ENCODE measurements at places on chromosomes 5 and 9. TPM values are rescaled to one million over a fixed set of nuclear protein-coding genes. Genes with fewer than 3 reads are reported as not detected.

The LCN1 gene
- not detected for polyA plus RNA-seq

DNA sequence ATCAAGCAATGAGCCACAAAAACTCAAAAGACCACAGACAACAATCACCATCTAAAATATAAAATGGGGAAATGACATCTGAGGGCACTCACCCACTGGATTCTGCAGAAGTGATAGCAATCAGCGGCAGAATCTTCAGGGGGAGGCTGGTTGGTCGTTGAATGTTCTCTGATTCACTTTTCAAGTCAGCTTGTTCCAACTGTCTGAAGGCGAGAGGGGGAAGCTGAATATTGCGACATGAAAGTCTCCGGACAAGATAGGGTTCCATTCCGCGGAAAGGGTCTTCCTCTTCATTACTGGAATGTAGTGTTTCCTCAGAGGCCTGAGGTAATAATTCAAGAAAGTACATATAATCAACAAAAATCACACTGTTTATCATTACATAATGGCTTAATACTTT lies 94.9 kb upstream of the PDE4D start:
- H3K4me1 ChIP-seq = no peaks in the 10 kb centered on the region
- H3K36me3 ChIP-seq = no peaks in the 10 kb centered on the region
- no peak overlapping the region for H3K27ac ChIP-seq
- H3K27me3 ChIP-seq = no peaks in the 10 kb centered on the region
- DNase-seq = no peak

DNA sequence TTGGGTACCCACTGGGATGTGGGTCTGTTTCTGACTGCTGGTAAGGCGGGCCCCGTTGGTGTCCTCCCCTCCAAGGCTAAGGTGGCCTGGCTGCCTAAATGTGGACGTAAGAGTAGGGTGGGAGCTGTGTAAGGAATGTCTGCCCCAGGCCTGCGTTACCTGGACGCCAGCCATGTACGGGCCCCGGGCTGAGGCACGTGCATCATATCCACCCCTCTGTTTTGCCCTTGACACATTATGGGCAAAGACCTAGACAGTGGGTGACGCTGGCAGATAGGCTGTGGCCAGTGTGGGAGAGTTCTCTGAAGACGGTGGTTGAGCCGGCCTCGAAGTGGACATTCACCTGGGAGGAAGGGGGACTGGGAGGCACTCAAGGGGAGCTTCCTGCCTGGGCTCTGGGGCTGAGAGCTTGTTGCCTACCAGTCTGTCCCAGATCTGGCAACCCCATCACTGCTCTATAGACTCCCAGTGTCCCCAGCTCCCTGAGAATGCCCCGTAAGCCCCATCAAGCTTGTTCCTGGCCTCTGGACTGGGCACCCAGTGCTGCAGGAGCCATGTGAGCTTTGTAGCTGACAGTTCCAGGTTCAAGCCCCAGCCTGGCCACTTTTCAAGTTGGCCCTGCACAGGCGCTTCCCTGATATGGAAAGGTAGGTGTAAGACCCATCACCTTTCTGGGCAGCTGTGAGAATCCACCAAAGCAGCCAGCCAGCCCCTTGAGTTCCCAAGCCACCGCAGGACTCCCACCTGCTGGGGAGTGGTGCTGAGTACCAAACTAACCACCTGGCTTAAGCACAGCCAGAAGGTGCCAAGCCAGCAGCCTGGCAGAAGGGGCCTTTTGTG lies 3.2 kb upstream of the PRR7 start:
- H3K27ac ChIP-seq = no peak overlapping the region
- H3K4me1 ChIP-seq = peaks cover 32% of the 10 kb centered on the region
- peaks cover 12% of the 10 kb centered on the region for H3K27me3 ChIP-seq
- no peak overlapping the region for H3K4me3 ChIP-seq

DNA sequence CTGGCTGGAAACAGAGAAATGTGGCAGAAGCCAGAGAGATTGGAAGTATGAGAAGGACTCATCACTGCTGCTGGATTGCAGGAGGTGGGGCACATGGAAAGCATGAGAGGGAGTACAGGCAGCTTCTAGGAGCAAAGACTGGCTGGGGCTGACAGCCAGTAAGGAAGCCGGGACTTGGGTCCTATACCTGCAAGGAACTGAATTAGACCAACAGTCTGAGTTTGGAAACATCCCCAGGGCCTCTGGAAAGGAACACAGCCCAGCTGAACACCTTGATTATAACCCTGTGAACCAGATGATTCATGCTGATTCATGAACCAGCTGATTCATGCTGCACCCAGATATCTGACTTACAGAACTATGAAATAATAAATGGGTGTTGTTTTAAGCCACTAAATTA lies 93.4 kb downstream of the OSTF1 start:
- H3K36me3 ChIP-seq = peaks cover 5% of the 10 kb centered on the region
- H3K4me1 ChIP-seq = peaks cover 4% of the 10 kb centered on the region
- no peak for DNase-seq
